ENCODE measurements at places on chromosomes 3 and 15.

DNA sequence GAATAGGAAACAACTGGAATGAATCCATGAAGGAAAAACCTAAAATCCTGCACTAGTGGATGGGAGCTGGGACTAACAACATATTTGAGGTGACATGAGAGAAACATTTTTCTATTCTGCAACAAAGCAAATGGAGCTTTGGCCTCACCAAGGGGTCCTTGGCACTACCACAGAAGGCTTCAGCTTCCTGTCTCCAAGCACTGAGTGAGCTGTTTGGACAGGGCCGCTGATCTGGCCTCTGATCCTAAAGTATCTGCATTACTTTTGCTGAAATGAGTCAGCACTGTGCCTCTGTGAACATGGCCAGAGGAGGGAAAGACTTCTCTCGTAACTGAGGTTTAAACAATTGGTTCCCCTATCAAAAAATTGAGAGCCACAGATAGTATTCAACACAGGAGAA is 9.0 kb downstream of the ARPP21 start:
- H3K4me1 ChIP-seq, result no peaks in the 10 kb centered on the region
- H3K4me3 ChIP-seq, result no peak overlapping the region
- no peaks in the 10 kb centered on the region for H3K27me3 ChIP-seq
- H3K36me3 ChIP-seq, result no peaks in the 10 kb centered on the region
- no peak for DNase-seq

GRCh38 chr15:66014635-66015182 is 145.4 kb downstream of the RAB11A start:
- H3K4me3 ChIP-seq, result no peak overlapping the region
- H3K27ac ChIP-seq, result no peak overlapping the region
- H3K36me3 ChIP-seq, result no peaks in the 10 kb centered on the region
- no peaks in the 10 kb centered on the region for H3K27me3 ChIP-seq
- no peaks in the 10 kb centered on the region for H3K4me1 ChIP-seq

- peaks cover 46% of the 10 kb centered on the region for H3K4me1 ChIP-seq
- H3K27ac ChIP-seq, result peak overlapping the region; percentile 69
- no peak for DNase-seq
- H3K27me3 ChIP-seq, result no peaks in the 10 kb centered on the region
Observed at GRCh38 chr3:11288786-11289637, 16.8 kb downstream of the ATG7 start.

DNA sequence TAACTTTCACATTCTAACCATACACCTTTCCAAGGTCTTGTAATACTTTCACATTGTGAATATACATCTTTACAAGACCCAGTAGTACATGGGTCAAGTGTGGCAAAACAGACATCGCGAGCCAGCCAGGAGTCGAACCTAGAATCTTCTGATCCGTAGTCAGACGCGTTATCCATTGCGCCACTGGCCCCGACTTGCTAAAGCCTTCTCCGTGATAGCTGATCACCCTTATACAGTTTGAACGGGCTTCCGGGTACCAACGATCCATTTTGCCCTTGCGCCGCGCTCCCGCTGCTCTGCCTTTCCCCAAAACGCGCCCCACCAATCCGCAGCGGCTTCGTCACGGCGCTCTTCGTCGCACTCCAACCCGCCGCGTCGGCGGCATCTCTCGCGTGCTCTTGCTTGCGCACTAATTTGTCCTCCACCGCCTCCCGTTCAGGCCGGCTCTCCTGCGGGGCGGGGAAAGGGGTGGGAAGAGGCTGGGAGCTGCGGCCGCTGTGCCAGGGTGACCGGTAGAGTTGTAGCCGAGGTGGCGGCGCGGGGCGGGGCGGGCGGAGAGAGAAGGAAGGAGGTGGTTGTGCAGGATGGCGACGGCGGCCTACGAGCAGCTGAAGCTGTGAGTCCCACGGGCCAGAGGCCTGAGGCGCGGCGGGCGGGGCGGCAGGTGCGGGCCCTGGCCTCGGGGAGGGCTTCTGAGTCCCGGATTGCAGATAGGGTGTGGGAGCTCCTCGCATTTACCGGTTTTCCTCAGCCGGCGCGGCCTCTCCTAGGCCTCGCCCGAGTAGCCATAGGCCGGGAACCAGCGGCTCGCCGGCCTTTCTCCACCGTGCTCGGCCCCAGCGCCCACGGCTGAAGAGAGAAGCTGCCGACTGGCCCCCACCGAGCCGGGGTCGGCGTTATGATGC is at the start of gene SACM1L:
TSS of gene SACM1L (plus strand) at position 515 of the 905 bp plus-strand sequence. CDS start at position 585, 70 bp downstream.
- H3K4me1 ChIP-seq, result peaks cover 36% of the 10 kb centered on the region
- H3K27me3 ChIP-seq, result no peaks in the 10 kb centered on the region
- H3K36me3 ChIP-seq, result no peaks in the 10 kb centered on the region

- H3K4me1 ChIP-seq, result no peaks in the 10 kb centered on the region
- H3K27ac ChIP-seq, result no peak overlapping the region
- no peaks in the 10 kb centered on the region for H3K36me3 ChIP-seq
- H3K4me3 ChIP-seq, result no peak overlapping the region
Observed at GRCh38 chr15:96393209-96393513, 62.7 kb downstream of the NR2F2 start.

- H3K36me3 ChIP-seq, result no peaks in the 10 kb centered on the region
- DNase-seq, result no peak
- H3K4me3 ChIP-seq, result no peak overlapping the region
- H3K4me1 ChIP-seq, result no peaks in the 10 kb centered on the region
Observed at GRCh38 chr3:5296362-5296761, 108.9 kb downstream of the EDEM1 start.

GRCh38 chr3:129952556-129953355 is 21.8 kb upstream of the TRH start:
- peaks cover 6% of the 10 kb centered on the region for H3K4me1 ChIP-seq
- H3K36me3 ChIP-seq, result no peaks in the 10 kb centered on the region
- H3K27me3 ChIP-seq, result no peaks in the 10 kb centered on the region

GRCh38 chr3:56620371-56620770 is 62.7 kb downstream of the TASOR start:
- no peaks in the 10 kb centered on the region for H3K27me3 ChIP-seq
- H3K4me1 ChIP-seq, result no peaks in the 10 kb centered on the region
- peaks cover 83% of the 10 kb centered on the region for H3K36me3 ChIP-seq

Data from adrenal gland (tissue), 19 donors.